ENCODE measurements at places on chromosomes 2 and 18. TPM values are rescaled to one million over a fixed set of nuclear protein-coding genes. Genes with fewer than 3 reads are reported as not detected.

The RND3 gene
- polyA plus RNA-seq, result not detected

The GKN1 gene
- not detected for polyA plus RNA-seq

The ANKRD62 gene
- not detected for polyA plus RNA-seq

- no peak for DNase-seq
- H3K27ac ChIP-seq, result peak overlapping the region; percentile 89
- H3K4me3 ChIP-seq, result peak overlapping the region; percentile 34
- no peaks in the 10 kb centered on the region for H3K27me3 ChIP-seq
- peaks cover 35% of the 10 kb centered on the region for H3K4me1 ChIP-seq
- peaks cover 21% of the 10 kb centered on the region for H3K36me3 ChIP-seq
These were observed 151.2 kb downstream of the UBE2E3 start for GRCh38 chr2:181131584-181131983.

DNA sequence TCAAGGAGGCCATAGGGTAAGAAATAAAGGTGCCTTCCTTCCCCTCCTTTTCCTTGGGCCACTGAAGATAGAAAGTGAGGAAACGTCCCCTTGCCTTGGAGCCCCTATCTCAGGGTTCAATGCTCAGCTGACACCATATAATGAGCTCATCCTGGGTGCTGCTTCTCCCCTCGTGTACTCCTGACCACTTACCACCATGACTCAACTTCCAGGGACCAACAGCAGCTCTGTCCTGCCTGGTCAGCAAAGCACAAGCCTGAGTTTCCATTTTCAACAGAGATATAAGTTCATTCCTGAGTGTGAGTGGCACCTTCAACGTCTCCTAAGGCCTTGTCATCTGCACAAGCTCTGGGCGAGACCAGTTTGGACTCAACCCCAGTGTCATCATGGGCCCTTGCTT lies 151.2 kb downstream of the CAPN13 start:
- no peaks in the 10 kb centered on the region for H3K36me3 ChIP-seq
- no peak for DNase-seq
- H3K4me1 ChIP-seq, result no peaks in the 10 kb centered on the region
- H3K27ac ChIP-seq, result no peak overlapping the region
- no peak overlapping the region for H3K4me3 ChIP-seq

- DNase-seq, result no peak
- H3K27me3 ChIP-seq, result peaks cover 2% of the 10 kb centered on the region
- H3K27ac ChIP-seq, result no peak overlapping the region
- H3K4me3 ChIP-seq, result no peak overlapping the region
- no peaks in the 10 kb centered on the region for H3K36me3 ChIP-seq
These were observed 90.4 kb downstream of the GULP1 start for GRCh38 chr2:188382107-188382506.

DNA sequence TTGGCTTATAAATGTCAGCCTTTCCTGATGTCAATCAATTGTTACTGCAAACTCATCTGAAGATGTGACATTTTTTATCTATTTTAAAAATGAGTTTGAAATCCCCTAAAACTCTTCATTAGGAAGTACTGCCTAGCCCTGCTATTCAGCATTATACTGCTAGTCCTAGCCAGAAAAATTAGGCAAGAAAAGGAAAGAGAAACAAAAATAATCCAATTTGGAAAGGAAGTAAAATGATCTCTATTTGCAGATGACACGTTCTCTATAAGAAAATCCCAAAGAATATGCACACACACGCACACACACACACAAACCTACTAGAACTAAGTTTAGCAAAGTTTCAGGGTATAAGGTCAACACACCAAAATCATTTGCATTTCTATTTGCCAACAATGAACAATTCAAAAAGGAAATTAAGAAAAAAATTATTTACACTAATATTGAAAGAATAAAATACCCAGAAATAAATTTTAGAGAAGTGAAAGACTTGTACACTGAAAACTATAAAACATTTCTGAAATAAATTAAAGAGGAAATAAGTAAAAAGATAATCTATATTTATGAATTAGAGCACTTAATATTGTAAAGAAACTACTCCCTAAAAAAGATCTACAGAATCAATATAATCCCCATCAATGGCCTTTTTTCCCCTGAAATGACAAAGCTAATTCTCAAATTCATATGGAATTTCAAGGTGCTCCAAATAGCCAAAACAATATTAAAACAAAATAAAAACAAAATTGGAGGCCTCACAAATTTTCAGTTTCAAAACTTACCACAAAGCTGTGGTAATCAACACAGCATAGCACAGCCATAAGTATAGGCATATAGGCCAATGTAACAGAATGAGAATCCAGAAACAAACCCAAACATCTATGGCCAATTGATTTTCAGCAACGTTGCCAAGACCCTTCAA lies 433.7 kb upstream of the TRIB2 start:
- no peak for DNase-seq
- H3K36me3 ChIP-seq, result peaks cover 4% of the 10 kb centered on the region
- no peak overlapping the region for H3K27ac ChIP-seq
- peaks cover 41% of the 10 kb centered on the region for H3K4me1 ChIP-seq
- no peak overlapping the region for H3K4me3 ChIP-seq

GRCh38 chr2:136901732-136902131 lies 136.4 kb downstream of the THSD7B start:
- no peak overlapping the region for H3K4me3 ChIP-seq
- no peak overlapping the region for H3K27ac ChIP-seq
- H3K4me1 ChIP-seq, result no peaks in the 10 kb centered on the region
- no peak for DNase-seq

DNA sequence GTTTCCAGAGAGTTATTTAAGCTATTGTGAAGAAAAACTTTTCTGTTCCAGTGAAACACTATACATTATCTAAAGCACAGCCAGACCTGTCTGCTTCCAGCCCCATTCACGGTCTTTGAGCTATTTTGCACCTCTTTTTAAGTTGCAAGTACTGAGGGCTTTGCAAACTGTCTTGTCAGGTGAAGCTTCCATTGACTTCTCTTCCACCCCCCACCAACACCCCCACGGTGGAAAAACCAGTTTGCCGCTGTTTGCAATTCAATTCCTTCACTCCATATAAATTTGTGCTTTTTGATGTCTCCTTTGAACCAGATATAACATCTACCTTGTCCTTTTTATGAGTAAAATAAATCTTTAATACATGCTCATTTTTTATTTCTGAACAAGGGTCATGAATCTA lies 15.7 kb downstream of the B3GNT7 start:
- H3K27ac ChIP-seq, result no peak overlapping the region
- DNase-seq, result no peak
- peaks cover 3% of the 10 kb centered on the region for H3K36me3 ChIP-seq
- H3K4me3 ChIP-seq, result peak overlapping the region; percentile 63

GRCh38 chr2:23900541-23901322 lies 26.2 kb downstream of the ATAD2B start:
- DNase-seq, result no peak
- no peaks in the 10 kb centered on the region for H3K36me3 ChIP-seq
- no peak overlapping the region for H3K27ac ChIP-seq
- peaks cover 76% of the 10 kb centered on the region for H3K4me1 ChIP-seq
- H3K27me3 ChIP-seq, result no peaks in the 10 kb centered on the region
- no peak overlapping the region for H3K4me3 ChIP-seq

- H3K27me3 ChIP-seq, result peaks cover 3% of the 10 kb centered on the region
- H3K4me1 ChIP-seq, result no peaks in the 10 kb centered on the region
- no peak overlapping the region for H3K4me3 ChIP-seq
- no peak overlapping the region for H3K27ac ChIP-seq
- no peak for DNase-seq
- H3K36me3 ChIP-seq, result no peaks in the 10 kb centered on the region
These were observed 85.0 kb upstream of the SEC11C start for GRCh38 chr18:59054496-59055287.

- H3K27ac ChIP-seq, result no peak overlapping the region
- H3K36me3 ChIP-seq, result no peaks in the 10 kb centered on the region
- no peak overlapping the region for H3K4me3 ChIP-seq
- peaks cover 11% of the 10 kb centered on the region for H3K4me1 ChIP-seq
- peaks cover 2% of the 10 kb centered on the region for H3K27me3 ChIP-seq
These were observed 12.2 kb downstream of the CAPG start for GRCh38 chr2:85397925-85398331.

- H3K27ac ChIP-seq, result no peak overlapping the region
- peaks cover 4% of the 10 kb centered on the region for H3K27me3 ChIP-seq
- no peaks in the 10 kb centered on the region for H3K36me3 ChIP-seq
- DNase-seq, result no peak
- no peak overlapping the region for H3K4me3 ChIP-seq
These were observed 79.8 kb upstream of the LRPPRC start for GRCh38 chr2:44075541-44075940.

DNA sequence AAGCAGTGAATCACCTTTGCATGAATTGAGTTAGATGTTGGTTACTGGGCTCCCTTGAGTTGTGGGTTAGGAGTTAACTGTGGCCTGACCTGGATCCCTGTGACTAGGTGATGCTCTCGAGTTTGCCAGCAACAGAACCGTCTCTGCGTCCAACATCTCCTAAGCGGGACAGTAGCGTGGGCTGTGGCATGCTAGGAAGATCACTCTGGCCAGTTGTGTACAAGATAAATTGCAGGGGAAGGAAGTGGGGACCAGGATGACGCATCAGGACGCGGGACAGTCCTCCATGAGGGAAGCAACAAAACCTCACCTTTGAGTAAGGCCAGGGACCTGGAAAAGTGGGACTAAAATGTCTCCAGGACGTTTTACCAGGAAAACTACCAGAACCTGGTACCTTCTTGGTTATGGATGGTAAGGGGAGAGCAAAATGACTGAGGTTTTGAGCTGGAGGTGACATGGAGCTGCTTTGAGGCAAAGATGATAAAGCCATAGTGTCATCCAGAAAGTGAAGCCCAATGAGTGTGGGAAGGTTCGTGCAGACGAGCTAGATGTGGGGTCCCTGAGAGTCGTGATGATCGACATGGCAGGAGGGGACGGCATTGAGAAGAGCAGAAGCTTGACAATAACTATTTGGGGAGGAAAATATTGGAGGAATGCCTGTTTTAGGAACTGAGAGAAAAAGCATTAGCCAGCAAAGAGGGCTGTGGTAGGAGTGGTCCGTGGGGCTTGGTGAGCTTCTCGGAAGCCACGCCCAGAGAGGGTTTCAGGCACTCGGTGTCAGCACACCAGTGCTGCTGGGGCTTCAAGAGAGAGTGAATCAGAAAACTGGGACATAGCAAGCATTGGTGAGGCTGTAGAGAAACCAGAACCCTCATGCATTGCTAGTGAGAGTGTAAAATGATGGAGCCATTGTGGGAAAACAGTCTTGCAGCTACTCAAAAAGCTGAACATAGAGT lies 95.1 kb downstream of the SMAD7 start:
- DNase-seq, result peak; percentile 40
- H3K4me1 ChIP-seq, result peaks cover 77% of the 10 kb centered on the region
- H3K36me3 ChIP-seq, result no peaks in the 10 kb centered on the region

The DSG3 gene
- not detected for polyA plus RNA-seq

The RAB10 gene
- polyA plus RNA-seq, result 69.9 TPM

The SERPINB4 gene
- polyA plus RNA-seq, result not detected

DNA sequence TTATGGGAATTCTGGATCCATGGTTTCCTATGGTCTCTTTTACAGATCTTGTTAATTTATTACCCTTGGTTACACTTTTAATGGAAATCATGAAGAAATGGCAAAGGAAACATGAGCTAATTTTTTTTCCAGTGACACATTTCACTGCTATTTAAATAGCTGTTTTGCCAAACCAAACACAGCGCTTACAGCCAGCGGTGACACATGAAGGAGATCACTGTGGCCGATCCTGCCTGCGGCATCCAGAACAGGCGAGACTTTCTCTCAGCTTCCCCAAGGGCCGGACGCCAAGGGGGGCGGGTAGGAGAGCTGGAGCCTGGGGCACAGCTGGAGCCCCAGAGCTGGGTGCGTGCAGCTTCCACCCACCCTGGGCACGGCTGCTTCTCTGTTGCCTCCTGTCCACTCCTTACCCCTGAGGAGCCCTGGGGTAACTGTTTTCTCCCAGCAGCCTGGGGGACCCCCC lies 81.4 kb upstream of the PKDCC start:
- H3K4me1 ChIP-seq, result peaks cover 3% of the 10 kb centered on the region
- no peaks in the 10 kb centered on the region for H3K36me3 ChIP-seq
- no peak overlapping the region for H3K27ac ChIP-seq
- no peak overlapping the region for H3K4me3 ChIP-seq

GRCh38 chr2:215611609-215612386 lies 175.9 kb upstream of the FN1 start:
- no peaks in the 10 kb centered on the region for H3K4me1 ChIP-seq
- no peak overlapping the region for H3K27ac ChIP-seq
- DNase-seq, result no peak

GRCh38 chr2:74226648-74227213 lies 28.3 kb downstream of the MTHFD2 start:
- H3K27ac ChIP-seq, result no peak overlapping the region
- H3K27me3 ChIP-seq, result no peaks in the 10 kb centered on the region
- no peaks in the 10 kb centered on the region for H3K4me1 ChIP-seq
- no peaks in the 10 kb centered on the region for H3K36me3 ChIP-seq
- no peak overlapping the region for H3K4me3 ChIP-seq

DNA sequence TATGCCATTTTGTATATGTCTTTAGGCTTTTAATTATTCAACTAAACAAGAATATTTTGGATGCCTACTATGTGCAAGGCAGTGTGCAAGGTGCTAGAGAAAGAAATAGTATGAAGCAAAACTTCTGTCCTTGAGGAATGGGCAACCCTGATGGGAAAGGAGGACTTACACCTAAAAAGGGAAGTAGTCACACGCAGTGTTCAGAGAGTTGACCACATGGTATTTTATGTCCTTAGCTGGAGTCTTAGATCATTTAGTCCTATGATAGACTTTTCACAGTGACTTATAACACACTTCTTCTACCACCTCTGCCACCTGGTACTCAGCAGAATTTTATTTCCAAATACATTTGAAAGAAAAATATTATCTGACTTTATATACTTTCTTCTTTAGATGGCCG lies 291.6 kb downstream of the PLCL1 start:
- DNase-seq, result no peak
- H3K4me1 ChIP-seq, result no peaks in the 10 kb centered on the region
- no peak overlapping the region for H3K27ac ChIP-seq
- H3K36me3 ChIP-seq, result no peaks in the 10 kb centered on the region
- H3K27me3 ChIP-seq, result peaks cover 7% of the 10 kb centered on the region

DNA sequence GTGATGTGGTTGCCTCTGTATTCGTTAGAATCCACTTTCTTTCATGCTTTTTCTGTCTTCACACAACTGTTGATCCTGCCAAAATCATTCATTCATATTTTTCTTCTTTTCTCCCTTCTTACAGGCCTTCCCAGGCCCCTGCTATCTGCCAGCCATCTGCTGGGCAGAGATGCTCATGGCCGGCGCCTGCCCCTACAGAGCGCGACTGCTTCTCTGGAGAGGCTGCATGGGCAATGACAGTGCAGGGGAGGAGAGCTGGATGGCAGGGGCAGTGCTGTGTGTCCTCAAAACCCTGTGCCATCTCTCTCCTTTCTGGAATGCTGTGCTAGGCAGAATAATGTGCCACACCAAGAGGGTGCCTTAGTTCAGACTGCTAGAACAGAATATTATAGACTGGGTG lies 125.2 kb downstream of the INHBB start:
- H3K27ac ChIP-seq, result no peak overlapping the region
- no peaks in the 10 kb centered on the region for H3K36me3 ChIP-seq
- H3K4me3 ChIP-seq, result no peak overlapping the region
- no peaks in the 10 kb centered on the region for H3K4me1 ChIP-seq
